ENCODE measurements at places on chromosomes 12 and 14. TPM values are rescaled to one million over a fixed set of nuclear protein-coding genes. Genes with fewer than 3 reads are reported as not detected.

MMP17 gene
- 48.5 TPM for total RNA-seq

DNA sequence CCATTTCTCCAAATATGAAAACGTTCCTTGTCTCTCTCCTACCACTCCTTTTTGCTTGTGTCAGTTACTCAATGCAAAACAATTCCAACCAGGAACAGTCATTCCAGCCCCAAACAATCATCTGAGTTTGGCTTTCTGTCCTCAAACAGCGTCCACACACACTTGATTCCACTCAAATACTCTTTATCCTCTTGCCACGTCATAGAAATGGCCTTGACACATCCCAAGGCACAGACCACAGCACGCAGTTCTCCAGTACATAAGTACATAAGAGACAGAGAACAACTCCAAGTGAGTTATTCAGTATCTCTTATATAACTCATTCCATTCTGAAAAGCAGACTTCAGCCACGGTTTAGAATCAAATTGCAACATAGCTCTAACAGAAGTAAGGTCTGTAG is 299.2 kb downstream of the RPS29 start:
- no peak for DNase-seq

GPR68 gene
- 0.35 TPM for total RNA-seq

DNA sequence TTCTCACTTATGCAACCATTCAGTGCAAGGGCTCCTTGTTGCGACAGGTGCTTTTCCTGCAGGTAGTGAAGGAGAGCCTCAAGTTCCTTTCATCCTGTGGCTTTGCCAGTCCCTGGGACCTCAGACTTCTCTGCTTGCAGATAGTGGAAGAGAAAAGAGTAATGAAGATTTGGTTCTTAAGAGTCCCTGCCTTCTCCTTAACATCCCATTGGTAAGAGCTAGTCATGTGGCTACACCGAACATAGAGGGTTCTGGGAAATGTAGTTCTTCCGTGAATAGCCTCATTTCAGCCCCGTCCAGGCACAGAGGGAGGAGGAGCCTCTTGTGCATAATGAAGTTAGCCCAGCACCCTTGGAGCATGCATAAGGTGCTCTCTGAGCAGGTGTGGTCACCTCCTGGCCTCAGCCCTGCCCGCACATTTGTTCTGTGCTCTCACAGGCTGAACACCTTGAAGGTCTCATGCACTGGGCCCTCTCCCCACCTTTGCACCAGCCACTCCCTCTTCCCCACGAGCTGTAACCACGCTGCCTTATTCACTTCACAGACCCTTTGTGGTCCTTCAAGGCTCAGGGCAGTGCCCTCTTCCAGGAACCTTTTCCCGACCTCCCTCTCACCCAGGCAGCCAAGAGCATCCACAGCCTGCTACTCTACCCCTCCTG is 134.0 kb downstream of the BCL11B start:
- peak; percentile 58 for DNase-seq

- no peak for DNase-seq
These were observed 3.3 kb downstream of the SP1 start for GRCh38 chr12:53383258-53383657.

- peak; percentile 67 for DNase-seq
These were observed 42.4 kb upstream of the SGPP1 start for GRCh38 chr14:63770187-63770807.

DENND5B gene
- 19.3 TPM for total RNA-seq

ZNF140 gene
- 15.4 TPM for total RNA-seq

DNA sequence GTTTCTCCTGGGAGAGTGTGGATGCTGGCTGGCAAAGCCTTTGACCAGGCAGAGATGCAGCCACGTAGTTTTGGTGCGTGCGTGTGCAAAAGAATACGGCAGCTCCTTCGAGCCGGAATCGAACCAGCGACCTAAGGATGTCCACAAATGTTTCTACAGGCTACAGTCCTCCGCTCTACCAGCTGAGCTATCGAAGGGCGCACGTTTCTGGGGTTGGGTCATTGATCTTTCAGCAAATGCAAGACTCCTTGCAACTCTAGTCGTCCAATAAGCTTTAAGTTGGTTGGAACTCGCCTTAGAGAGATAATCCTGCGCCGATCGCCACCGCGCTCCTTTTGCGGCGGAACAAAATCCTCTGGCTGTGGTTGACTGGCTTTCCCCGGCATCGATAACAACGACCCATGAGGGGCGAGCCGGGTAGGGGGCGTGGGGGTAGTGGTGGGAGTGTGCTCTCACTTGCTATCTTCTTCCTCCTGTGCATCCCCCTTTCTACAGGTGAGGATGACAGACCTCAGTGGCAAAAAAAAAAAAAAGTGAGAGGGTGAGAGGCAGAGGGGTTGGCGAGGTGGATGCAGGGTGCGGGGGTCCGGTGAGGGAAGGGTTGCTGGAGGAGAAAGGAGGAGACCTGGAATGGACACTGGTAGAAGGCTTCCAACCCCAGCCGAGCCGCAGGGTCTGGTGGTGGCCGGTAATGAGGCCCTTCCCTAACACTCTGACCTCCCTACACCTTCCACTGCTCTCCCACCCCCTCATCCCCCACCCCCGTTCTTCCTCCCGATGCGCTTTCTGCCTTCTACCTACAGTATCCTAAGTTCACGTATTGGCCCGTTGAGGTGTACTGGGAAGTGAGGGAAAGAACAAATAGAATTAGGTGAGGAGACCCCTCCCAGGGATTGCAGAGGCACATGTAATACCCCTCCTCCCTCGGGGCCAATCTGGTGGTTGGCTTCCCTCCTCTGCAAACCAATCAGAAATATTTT is 11.8 kb upstream of the OR6S1 start:
- peak; percentile 92 for DNase-seq

GRCh38 chr14:50846226-50846880 is 15.4 kb upstream of the NIN start:
- DNase-seq: no peak

DNA sequence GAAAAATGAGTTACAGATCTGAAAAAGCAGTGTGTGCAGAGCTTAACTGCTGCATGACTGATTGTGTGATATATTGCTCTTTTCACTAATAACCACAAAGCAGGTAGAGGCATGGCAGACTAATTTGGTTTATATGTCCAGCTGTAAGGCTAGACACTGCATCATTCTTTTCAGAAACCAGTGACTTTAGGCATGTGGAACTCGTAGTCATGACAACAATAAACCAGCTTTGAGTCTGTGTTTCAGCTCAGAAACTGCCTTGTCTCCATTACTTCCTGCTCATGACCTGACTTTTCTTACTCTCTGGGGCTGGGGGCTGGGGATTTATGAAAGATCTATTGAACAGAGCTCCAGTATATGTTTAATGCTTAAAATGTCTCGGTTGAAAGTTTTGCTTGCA is 146.8 kb upstream of the LRIG3 start:
- DNase-seq: no peak

GRCh38 chr12:12153596-12153995 is 82.9 kb downstream of the BCL2L14 start:
- DNase-seq: no peak

DNA sequence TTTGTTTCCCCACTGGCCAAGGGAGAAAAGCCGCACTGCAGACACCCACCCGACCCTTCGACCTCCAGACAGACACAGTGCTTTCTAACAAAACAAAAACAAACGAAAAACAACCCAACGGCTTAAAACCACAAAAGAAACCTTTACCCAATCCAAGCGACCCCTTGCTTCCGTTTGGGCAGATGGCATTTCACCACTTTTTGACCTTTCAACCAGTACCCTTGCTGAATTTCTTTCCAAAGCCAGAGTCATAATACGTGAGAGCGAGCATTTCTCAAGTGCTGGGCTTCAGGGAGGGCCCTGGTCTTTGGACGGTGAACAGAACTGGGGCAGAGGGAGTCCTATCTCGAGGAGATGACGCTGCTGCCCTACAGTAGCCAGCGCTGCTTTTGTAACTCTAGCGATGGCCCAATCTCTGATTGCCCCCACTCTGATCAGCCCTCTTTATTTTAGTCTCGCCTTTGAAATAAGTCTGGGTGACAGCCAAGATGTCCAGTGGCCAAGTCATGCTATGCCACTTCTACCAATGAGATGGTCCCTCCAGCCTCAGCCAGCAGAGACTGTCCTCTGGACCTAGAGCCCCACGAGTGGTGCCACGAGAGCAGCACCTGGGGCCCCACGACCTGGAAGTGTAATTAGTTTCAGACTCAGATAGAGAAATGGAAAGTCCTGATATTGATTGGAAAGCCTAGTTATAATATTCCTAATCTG is 21.9 kb upstream of the ADIPOR2 start:
- DNase-seq: no peak

DNA sequence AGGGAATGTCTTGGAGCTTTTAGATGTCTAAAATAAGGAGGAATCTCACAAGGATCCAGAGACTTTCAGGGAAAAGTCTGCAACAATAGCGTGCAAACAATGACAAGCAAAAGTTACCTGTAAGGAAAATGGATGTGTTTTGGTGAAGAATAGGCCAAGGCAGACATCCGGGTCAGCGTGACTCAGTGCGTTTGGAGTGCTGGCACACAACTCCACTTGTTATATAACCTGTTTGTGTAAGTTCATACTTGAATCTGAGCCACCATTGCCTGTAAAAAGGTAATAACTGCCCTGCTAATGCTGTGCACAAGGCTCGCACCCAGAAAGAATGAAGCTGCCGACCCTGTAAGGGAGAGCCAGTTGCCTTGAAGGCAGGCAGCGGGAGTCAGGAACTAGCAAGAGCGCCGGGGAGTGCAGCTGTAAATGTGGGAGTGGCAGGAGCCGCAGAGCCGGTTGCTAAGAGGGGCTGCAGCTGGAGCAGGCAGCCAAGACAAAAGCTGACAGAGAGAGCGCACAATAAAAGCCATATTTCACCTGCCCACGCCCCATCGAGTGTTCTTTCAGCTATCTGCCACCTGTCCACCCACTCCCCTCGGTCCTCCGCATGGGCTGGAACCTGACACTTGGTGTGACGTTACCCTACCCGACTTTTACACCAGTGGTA is 638.5 kb upstream of the MIS18BP1 start:
- peak; percentile 58 for DNase-seq

DNA sequence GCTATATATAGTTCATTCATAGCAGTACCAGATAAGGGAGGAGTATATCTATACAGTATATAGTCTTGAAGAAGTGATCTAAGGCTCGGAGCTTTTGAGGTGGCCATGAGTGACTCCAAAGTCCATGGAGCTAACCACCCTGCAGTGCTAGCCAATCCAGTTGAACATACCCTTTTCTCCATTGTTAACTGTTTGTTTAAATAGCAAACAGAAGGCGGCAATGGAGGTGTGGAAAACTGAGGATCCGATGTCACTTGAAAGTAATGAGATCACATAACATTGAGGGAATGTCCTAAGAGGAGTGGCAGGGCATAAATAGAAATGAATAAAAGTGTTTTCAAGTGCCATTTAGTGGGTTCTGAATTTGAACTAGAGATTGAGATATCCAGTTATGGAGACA is 12.4 kb upstream of the SNAPC1 start:
- peak; percentile 61 for DNase-seq

CBLN3 gene
- total RNA-seq: 0.07 TPM

All from GM23338 (cell line).